Kidney epithelial cell (primary cell): ENCODE measurements at places on chromosomes 7 and 10.
A peak's percentile ranks its signal among the peaks of the same experiment; 100 is the strongest.

DNA sequence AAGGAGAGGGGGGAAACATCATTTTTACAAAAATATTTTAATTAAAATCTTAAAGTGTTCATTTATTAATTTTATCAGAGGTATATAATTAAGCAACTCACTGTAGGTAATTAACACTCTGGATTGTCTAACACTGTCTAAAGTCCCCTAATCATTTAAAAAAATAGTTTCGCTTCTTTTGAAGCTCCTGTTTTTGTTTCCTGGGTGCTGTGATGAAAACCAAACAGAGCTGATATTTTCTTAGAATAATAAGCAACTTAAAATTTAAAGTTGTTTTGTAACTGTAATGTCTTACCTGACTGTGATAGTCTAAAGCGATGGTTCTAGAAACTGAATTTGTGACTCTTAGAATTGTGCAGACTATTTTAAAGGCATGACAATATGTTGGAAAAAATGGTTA lies 961.0 kb downstream of the GATA3 start:
- DNase-seq = no peak

DNA sequence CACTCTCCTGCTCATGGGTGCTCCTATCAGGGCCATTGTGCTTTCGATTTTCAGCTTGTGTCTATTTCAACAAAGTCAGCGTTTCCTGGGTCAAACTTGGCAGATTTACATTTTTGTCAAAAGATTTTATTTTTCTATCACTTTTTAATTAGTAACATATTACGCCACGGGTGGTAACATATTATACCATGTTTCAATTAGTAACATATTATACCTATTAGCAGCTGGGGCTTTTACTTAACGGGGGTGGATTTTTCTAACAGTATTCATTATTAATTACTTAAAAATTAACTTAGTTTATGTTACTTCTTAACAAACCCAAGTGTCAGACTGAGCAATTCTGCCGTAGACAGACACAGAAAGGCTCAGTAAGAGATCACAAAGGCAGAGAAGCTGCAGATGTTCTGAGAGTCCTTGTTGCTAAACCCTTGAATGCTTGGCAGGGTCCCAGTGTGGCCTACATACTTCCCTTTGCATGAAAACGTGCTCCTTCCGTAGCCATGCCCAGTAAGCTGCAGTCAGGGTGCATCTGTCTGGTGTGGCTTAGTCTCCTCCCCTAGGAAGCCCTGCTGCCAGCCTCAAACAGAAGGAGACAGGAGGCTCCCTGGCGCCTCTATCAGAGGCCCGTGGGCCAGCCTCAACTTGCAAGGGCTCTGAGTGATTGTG lies 263.1 kb upstream of the CXCL12 start:
- DNase-seq = peak; percentile 41

DNA sequence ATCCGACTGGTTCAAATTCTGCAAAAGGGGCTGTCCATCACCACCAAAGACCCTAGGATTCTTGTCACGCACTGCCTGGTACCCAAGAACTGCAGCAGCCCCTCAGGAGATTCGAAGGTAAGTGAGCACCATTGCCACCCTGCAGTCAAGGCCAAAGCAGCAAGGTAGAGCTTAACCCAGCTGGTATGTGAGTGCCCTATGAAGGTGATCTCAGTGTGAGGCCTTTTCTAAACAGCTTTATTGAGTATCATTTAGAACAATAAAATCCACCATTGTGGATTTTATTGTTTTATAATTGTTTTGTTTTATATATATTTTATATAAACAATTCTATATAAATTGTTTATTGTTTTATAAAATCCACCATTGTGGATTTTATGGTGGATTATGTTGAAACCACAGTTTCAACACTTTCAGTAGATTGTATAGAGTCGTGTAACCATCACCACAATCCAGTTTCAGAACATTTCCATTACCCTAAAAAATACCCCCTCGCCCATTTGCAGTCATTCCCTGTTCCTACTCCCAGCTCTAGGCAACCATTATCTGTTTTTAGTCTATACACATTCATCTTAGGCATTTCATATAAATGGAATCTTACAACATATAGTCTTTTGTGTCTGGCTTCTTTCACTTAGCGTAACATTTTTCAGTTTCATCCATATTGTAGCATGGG lies 20.1 kb upstream of the CALU start:
- DNase-seq = no peak

DNA sequence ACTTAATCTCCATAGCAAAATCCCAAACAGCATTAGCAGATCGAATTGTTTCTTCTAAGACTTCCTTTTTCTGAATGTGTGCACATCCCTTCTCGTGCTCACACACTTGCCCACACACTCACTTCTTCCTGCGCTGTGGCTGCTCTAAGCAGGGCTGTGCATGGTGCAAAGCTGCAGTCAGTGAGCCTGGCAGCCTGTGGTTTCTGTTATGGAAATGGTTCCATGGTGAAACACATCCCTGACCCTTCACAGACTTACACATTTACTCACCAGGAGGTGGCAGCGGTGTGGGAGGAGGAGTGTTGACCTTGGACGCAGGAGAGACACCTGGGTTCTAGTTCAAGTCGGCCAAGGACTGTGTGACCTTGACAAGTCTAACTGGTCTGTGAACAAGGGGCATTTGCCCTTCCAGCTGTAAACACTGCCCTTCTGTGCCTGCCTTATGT lies 24.9 kb downstream of the MTURN start:
- DNase-seq = no peak

GRCh38 chr7:66953044-66953427 lies 32.0 kb downstream of the TMEM248 start:
- no peak for DNase-seq

GRCh38 chr10:100600218-100600617 lies 64.5 kb downstream of the HIF1AN start:
- no peak for DNase-seq

DNA sequence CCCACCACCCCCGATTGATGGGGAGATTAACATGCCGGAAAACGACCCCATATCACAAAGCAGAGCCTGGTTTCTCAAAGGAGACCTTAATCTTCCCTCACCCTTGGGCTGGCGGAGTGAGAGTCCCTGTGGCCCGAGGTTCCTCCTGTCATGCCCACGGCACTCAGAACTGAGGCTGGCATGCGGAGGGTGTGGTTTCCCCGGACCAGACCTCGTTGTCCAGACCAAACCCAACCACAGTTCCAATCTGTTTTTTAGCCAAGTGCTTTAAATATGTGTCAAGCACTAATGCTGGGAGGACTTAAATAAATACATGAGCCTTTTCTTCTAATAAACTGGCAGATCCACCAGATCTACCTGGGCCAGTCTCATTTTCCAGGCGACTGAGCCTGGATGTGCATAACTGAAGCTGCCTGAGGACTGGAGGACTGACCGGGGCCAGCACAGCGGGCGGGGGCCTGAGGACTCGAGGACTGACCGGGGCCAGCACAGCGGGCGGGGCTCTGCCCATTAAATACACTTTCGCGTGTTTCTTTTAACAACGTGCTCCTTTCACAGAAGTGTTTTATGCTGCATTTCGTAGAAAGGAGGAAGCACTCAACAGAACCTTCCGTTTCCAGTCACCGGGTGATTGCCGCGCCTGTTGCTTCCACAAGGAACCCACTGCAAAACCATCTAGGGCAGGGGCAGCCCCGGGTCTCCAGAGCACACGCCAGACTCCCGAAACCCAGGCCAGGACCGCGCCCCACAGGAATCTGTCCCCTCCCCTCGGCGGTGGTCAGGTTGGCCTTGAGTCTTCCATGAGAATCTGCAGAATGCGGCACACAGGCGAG lies 334.6 kb downstream of the PTPRN2 start:
- no peak for DNase-seq

- DNase-seq = no peak
Measured at GRCh38 chr10:119409906-119410305, 132.6 kb downstream of the RGS10 start.

- no peak for DNase-seq
Measured at GRCh38 chr7:46750321-46750865, 829.3 kb upstream of the IGFBP3 start.

DNA sequence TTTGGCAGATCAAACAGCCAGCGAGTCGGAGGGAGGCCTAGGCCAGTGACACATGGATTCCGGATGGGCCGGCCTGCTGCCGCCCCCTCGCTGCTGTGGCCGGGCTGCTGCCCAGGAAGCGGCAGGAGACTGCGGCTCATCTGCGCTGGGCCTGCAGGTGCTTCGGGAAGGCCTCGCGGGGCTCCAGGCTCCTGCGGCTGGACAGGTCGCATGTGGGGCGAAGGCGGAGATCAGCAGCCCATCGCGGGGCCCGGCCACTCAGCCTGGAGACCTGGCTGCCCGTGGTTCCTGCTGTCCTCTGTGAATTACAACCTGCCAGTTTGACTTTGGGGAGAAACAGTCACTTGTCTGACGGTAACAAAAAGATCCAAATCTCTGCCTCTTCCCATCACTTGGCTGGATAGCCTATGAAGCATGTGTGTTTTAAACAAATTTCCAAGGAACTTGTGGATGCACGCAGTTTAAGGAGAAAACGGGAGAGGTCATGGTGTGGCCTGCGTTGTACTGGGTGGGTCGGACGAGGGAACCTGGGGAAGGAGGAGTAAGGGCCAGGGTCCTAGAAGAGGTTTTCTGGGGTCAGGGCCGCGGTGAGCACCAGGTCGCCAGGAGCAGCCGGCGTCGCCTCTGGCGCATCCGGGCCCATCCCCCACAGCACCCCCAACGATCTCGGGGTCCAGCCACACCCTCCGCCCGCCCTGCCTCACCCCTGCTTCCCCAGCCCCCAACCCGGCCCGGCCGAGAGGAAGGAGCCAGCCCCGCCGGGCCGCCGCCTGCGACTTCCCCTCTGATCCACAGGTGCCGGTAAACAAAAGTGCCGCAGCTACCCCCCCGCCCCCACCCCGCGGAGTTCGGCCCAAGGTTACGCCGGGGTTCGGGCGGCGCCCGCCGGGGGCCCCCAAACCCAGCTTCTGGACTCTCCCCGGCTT lies 1.6 kb downstream of the SPOCK2 start:
- no peak for DNase-seq

DNA sequence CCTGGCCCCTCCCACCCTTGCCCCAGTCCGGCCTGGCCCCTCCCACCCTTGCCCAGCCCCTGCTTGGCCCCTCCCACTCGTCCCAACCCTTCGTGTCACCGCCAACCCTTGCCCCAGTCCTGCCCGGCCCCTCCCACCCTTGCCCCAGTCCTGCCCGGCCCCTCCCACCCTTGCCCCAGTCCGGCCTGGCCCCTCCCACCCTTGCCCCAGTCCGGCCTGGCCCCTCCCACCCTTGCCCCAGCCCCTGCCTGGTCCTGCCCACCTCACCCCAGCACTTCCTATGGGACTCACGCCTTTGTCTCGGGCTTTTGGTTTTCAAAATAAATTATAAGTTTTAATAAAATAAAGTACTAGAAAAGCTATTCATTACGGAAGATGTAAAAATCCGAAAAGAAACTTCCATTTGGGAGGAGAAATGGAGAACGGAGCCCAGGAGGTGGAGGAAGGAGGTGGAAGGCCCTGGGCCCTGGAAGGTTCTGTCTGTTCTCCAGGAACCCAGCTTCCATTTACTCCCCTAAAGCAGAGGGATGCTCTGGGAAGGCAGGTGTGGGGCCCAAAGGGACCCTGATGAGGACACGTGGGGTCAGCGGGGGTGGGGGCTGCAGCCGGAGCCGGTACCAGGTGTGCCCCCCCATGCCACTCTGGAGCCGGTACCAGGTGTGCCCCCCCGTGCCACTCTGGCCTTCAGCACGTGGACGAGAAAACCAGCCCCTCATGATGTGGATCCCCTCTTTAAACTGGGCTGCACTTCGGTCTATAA lies 52.2 kb downstream of the PWWP2B start:
- DNase-seq = no peak

GRCh38 chr10:98041352-98042043 lies 11.1 kb upstream of the CRTAC1 start:
- peak; percentile 19 for DNase-seq
